ENCODE measurements at places on chromosomes 2 and 18.
A peak's percentile ranks its signal among the peaks of the same experiment; 100 is the strongest.

GRCh38 chr2:28263690-28264089 is 129.0 kb upstream of the FOSL2 start:
- no peak for DNase-seq

DNA sequence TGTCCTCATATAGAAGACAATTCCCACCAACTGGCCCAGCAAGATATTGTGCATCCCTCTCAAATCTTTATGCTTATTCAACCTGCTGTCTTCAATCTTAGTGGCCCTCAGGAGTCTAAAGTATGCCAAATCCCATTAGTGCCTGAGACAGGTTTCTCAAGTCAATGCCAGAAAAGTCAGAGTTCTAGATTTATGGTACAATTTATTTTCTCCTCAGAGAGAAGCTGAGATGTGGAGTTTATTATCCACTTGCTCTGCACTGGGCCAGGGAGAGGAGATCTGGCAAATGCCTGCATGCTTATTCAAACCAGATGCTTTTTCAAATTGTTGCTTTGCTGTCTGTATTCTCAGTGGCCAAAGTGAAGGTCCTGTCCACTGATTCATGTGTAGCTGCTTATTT is 825.2 kb downstream of the METTL4 start:
- no peak for DNase-seq

DNA sequence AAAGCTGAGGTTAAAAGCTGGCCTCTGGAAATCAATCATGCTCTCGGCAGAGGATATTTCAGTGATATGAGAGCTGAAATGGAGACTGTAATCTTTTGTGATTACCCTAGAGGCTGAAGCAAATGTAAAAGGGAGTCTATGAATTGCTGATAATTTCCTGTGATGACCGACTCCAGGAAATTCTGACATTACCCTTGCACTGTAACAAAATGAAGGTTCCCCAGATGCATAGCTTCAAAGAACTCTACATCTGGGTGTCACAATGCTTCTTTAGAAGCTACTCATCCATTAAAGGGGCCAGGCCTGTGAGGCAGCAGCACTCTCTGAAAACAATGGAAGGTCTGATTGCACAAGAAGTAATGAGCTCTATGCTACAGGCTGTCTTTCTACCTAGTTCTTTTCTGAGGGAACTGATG is 268.2 kb upstream of the SESTD1 start:
- no peak for DNase-seq

- DNase-seq, result no peak
Observed at GRCh38 chr18:30988440-30988839, 54.1 kb downstream of the DSC3 start.

- peak; percentile 61 for DNase-seq
Observed at GRCh38 chr2:216777637-216778273, 82.1 kb downstream of the TNP1 start.

- DNase-seq, result no peak
Observed at GRCh38 chr2:47009253-47009767, 93.7 kb upstream of the MCFD2 start.

DNA sequence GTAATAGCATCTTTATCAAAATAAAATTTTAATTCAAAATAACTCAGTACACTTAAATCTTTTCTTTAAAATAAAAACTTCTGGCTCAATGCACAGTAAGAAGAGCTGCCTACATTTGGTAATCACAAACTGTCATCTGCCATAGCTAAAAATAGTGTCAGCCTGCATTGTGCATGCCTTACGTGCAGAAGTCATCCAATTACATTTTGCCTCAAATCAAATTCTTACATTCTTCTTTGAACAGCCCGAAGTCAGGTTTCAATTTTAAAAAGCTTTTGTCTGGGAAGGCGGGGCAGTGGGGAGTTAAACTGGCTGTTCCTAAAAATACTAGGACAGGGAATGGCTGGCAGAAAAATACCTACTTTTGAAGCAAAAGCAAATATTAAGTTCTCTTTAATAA is 51.1 kb downstream of the RTN4 start:
- peak; percentile 36 for DNase-seq

GRCh38 chr2:160703648-160704585 is 210.3 kb upstream of the RBMS1 start:
- DNase-seq, result no peak

GRCh38 chr2:199983534-199983933 is 28.2 kb downstream of the MAIP1 start:
- no peak for DNase-seq

DNA sequence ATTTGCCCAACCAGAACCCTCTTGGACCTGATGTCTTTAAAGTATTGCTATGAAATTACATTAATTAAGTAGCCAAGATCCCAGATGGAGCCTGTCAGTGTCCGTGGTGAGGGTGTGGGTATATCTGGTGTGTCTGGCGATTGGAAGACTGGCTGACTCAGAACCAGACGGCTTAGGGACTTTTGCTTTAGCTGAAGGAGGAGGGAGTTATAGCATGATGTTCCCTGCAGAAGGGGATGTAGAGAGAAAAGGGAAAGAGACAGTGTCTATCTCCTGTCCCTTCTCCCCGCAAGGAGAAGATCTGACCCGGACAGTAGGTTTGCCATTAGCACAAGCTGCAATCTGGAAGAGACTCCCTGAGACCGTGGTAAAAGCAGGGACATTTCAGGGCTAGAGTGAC is 60.6 kb downstream of the POU3F3 start:
- DNase-seq, result no peak

- no peak for DNase-seq
Observed at GRCh38 chr2:118554616-118555015, 292.8 kb downstream of the EN1 start.

DNA sequence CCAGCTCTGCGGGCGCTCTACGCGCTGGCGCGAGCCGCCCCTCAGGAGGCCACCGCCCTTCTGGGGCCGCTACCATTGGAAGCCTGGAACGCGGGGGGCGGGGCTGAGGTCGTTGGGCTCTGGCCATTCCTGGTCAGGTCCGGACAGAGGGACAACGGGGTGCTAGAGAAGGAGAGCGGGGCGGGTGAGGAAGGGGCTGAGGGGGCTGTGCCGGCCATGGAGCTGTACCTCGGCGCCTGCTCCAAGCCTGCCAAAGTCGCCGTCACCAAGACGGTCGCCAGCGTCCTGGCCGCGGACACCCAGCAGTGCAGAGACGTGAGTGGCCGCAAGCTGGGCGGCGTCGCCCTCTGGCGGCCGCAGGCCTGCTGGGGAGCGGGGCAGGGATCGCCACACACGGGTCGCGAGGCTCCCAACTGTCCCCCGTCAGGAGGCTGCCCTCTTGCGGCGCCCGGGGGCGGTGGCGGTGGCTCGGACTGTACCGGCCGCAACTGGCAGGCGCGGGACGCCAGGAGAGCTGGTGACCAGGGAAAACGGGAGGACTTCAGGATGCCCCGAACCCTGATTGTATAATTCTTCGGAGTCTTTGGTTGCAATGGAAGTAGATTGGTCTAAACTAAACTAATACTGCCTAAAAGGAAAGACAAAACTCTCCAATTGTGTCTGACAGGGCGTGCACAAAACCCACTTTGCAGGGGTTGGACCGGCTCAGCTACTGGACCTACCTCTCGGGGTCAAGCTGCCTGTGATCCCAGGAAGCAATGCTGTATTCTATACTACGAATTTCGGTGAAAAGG is at the start of gene FSIP2:
Gene FSIP2, plus strand, starts transcription at position 126 of the 794 bp plus-strand sequence. Its CDS starts 91 bp downstream, at position 217.
- DNase-seq, result peak; percentile 9

DNA sequence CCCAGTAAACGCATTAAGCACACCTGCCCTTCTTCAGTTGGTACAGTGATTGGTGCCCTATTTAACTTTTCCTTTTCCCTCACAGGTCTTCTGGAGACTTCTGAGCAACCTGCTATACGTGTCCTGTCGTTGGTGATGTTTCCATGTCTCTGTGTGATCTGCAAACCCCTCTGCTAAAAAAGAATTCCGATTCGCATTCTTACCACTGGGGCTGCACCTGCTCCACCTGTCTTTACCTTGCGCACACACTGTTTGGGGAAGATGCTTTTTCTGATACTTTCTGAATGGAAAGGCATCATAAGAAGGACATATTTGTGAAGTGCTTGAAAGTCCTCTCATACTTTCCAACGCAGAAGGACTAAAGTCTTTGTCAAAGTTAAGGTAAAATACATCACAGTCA is 323.9 kb upstream of the SOX11 start:
- DNase-seq, result no peak

DNA sequence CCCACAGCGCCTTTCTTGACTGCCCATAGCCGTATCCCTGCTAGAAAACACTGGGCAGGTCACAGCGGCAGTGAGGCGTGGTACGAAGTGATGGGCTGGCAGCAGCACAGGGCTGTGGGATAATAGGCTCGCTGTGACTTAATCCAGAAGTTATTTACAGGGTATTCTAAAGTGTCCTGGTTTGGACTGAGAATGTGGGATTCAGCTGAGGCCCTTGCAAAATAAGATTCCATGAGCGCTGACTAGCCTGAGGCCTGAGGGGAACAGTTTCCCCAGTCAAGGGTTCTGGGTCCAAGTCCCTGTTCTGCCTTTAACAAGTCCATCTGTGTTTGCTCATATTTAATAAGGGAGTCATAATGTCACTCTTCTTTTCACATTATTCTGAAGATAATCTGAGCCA is 34.6 kb downstream of the SETBP1 start:
- no peak for DNase-seq

- DNase-seq, result peak; percentile 2
Observed at GRCh38 chr2:214203744-214204289, 207.0 kb upstream of the VWC2L start.

GRCh38 chr2:39390216-39390615 is 46.9 kb downstream of the MAP4K3 start:
- no peak for DNase-seq

- no peak for DNase-seq
Observed at GRCh38 chr2:211930331-211930730, 608.3 kb downstream of the ERBB4 start.

- DNase-seq, result no peak
Observed at GRCh38 chr2:85753035-85753524, 711 bp upstream of the ATOH8 start.

- DNase-seq, result no peak
Observed at GRCh38 chr18:60202708-60203107, 169.9 kb downstream of the MC4R start.

DNA sequence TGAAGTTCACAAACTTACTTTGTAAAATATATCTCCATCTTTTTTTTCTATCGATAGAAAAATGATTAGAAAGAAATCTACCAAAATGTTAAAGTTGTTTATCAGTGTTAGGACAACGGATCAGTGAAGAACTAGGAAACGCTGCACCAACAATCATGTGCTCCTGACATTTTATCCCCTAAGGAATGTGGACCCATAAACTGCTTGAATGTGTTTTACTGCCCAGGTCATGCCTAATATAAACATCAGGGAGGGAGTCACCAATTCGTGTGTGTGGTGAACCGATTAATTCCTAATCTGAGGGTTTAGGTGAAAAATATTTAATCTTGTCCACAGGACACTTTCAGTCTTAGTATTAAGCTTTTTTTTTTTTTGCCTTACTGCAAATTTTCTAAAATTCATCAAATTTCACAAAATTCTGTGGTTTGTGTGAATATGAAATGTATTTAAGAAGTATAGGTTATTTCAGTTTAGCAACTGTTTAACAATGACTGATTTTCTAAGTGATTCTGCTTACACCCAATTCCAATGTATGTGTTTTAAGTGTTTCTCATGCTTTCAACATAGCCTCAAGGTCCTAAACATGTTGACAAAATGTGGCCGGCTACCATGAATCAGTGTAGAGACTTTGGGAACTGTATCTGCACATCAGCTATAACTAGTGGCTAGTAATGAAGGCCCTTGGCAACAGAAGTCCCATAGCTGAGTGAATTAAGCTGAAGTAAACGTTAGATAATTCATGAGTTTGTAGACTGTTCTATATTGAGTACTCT is 11.1 kb upstream of the KIDINS220 start:
- no peak for DNase-seq

- DNase-seq, result no peak
Observed at GRCh38 chr2:151729837-151730236, 4.4 kb downstream of the NEB start.

GRCh38 chr2:47359375-47359868 is 43.5 kb upstream of the MSH2 start:
- DNase-seq, result no peak

DNA sequence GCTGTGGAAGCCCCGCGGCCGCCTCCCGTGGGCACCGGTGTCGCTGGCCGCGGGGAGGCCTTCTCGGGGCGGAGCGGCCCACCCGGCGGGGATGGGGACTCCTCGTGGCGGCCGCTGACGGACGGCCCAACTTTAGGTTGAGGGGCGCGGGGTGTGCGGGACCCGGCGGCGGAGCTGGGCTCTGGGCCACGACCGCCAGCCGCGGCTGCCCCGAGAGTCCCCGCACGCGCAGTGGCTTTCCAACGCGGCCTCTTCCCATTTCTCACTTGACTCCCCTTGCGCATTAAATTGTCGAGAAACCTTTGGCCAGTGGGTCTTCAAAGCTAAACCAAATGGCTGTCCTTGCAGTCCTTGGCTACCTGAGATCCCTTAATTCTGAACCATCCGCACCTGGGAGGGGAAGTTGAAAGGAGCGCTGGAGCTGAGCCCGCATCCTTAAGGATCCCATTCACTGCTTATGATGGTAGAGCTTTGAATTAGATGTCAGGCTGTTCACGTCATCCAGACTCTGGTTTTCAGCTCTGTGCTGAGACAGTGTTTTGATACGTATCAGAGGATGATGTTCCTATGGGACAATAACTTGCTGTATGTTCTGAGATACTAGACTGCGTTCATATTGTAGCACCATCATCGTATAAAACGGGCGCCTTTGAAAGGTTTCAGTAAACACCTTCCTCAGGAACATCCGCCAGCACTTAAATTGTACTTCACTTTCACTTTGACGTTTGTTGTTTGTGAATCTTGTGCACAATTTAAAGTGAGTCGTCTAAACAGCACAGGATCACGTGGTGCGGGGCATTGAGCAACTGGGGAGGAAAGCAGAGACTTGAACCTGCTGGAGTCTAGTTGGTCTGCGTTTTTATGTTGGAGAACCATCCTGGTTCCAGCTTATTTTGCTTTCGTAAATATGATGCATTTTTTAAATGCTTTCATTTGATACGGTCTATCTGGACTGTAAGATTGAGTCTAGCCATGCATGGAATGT is 874 bp downstream of the CLIP4 start:
- peak; percentile 29 for DNase-seq

DNA sequence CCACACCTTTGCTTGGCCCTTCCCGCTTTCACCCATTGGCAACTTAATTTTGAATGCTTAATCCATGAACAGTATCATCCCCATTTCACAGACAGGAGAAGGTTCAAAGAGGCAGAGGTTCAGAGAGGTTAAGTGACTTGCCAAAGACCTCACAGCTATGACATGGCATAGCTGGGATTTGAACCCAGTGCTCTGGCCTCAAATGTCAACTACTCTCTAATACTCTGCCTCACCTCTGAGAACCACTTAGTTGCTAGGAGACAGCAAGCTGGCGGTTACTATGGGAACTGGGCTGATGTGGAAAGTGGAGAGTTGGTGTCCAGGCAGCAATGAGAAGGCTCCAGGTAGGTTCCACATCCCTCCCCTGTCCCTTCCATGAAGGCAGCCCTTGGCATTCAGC is 15.8 kb upstream of the PRSS56 start:
- no peak for DNase-seq

DNA sequence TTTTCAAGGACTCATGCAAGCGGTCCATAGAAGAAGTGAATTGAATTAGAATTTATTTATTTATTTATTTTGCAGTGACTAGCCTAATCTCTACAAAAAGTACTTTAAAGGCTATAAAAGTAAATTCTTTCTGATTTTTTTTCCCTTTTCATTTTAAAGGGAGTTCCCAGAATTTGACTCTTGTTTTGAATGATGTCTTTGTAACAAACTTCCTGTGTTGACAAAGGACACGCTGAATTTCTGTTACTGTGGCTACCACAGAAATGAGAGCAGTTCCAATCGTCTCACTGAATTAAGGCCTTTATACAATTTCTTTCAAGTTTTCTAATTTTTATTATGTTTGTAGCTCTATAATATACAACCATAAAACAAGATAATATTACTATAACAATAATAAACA is 46.3 kb upstream of the LPIN2 start:
- DNase-seq, result no peak

- no peak for DNase-seq
Observed at GRCh38 chr2:10844097-10844496, 31.5 kb upstream of the PDIA6 start.

Measured in HFF-Myc (cell line).